ENCODE measurements at places on chromosomes 4 and X.

DNA sequence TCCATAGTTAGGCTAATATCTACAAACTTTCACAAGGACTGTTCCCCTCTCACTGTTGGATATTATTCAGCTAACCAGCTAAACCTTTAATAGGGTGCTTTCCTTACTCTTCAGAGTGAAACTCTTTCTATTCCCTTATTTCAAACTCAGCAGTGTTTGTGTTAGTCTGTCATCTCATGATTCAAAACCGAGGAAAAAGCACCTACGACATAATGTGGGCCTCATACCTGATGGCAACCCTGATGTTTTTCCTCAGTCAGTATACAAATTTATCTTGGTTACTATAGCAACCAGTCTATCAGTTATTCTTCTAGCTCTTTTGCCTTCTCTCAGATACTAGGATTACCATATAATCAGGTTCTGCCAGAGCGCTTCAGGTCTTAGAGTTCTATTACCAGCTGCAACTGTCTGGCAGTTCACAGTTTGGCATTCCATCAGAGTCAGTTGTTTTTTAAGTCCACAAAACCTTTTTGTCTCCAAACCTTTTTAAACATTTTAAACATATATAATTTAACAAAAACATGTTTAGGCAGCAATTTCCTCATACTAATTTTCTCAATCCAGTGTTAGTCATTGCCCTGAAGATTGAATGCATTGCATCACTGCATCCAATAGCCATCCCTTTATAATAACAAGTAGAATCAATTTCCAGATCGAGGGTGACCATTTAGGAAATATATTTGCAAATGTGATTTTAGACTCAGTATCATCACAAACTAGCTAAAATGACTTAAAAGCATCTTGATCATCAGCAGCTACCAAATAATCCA, 7.4 kb downstream of the WDR44 start:
- DNase-seq, result no peak

DNA sequence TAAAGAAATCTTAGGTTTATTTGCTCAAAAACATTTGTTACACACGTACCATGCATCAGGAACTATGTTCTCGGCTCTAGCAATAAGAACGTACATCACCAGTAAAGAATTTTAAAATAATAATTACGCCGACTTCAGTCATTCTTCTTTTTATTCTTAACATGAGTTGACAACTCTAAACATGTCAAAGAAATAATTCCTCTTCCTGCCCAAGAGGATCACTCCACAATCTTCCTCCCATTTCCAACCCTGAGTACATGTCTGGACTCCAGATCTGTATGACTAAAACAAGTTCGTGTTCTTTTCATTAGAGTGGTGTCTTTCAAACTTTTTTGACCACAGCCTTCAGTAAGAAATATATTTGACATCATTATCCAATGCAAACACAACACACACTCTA, 201.6 kb upstream of the GRIA3 start:
- no peak for DNase-seq

DNA sequence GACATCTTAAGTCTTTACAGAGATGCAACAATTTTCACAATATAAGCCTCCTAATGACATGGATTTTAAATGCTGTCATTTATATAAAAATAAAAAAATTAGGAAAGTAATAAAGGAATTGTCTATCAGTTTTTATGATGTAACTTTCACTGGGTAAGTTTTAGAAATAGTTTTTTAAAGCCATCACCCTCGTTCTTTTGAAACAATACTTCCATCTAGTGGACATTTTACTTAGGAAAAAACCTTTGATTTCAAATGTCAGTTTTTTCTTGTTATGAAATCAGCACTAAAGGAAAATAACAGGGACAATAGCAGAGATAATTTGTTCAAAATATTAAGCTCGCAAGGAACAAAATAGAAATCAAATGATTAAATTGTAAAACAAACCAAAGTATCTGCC, 24.3 kb upstream of the NDNF start:
- DNase-seq, result no peak

DNA sequence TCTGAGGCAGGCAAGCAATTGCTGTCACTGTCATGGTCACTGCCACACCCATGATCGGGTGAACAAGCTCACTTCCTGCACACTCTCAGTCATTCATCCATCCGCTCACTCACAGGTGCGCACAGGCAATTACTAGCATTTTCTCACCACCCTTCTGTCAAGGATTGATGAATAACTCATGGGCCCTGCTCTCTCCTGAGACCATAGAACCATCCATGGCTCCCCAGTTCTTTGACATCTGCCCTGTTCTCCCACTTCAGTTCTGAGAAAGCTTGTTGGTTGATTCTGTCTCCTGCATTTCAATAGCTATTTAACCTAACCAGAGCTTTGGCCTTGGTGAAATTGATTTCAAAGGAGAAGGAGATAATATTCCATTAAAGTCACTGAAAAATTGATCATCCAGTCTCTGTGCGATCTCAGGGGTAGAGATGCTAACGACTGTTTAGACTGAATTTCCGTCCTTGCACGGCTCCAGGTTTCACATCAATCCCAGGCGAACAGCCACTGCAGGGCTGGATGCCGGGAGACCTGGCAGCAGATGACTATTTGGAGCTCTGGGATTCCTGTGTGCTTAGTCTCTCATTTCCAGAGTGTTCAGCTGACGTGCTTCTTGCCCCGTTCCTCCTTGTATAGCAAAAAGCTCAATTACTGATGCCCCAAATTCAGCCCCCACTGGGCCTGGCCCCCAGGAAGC, 36.9 kb upstream of the ADRA2C start:
- no peak for DNase-seq

DNA sequence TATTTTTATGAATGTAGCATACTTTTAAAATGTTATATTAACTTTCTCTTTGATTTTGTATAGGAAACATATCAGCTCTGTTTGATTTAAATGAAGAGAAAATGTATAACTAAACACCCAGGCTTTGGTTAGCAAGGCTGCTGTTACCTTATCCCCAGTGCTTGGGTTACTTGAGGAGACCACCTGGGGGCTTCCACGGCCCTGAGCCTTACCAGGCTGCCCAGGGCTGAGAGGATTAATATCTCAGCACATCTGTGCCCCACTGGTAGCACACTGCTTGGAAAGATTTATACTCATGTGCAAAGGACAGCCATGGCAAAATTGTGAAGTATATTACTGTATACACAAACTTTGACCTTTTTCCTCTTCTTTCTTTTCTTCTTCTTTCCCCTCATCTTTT, 752.9 kb downstream of the RAPGEF2 start:
- DNase-seq, result no peak

DNA sequence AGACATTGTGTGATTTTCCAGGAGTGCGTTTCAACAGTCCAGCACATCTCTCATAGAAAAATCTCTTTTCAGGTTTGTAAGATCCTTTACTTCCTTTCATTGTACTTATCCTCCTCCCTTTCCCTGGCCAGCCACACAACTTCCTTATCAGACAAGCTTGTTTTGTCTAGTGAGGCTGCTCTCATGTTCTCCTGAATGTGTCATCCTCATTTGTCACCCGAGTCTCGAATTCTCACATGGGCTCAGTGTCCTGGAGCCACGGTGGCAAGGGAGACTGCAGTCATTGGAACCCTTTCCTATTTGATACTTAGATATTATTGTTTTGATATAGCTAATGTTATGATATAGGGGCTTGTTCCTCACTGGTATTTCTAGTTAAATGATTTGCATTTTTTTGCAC, 16.9 kb downstream of the SYNPO2 start:
- no peak for DNase-seq

All from HS-27A (cell line).